Skin of body (tissue), 3 donors: ENCODE measurements at places on chromosomes 3 and 15. TPM values are rescaled to one million over a fixed set of nuclear protein-coding genes. Genes with fewer than 3 reads are reported as not detected.

TLR9 gene
- total RNA-seq, result not detected

GRCh38 chr15:42826251-42826890 is 89.4 kb upstream of the CDAN1 start:
- DNase-seq, result no peak

DNA sequence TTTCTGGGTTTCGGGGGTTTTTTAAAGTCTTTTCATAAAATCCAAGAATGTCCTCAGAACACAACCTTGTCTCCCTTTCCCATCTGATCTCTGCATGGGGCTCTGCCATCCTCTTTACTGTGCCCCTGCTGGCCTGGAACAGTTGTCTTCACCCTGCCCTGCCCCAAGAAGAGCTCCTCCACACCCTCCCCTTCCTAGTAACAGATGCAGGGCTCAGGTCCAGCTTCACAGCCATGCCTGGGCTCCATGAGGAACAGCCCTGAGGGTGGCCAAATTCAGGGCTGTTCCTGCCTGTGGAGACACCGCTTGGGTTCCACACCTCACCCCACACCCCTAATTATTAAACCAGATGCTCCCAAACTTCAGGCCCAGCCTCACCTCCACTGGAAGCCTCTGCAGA is 12.9 kb upstream of the ULK3 start:
- no peak for DNase-seq

DNA sequence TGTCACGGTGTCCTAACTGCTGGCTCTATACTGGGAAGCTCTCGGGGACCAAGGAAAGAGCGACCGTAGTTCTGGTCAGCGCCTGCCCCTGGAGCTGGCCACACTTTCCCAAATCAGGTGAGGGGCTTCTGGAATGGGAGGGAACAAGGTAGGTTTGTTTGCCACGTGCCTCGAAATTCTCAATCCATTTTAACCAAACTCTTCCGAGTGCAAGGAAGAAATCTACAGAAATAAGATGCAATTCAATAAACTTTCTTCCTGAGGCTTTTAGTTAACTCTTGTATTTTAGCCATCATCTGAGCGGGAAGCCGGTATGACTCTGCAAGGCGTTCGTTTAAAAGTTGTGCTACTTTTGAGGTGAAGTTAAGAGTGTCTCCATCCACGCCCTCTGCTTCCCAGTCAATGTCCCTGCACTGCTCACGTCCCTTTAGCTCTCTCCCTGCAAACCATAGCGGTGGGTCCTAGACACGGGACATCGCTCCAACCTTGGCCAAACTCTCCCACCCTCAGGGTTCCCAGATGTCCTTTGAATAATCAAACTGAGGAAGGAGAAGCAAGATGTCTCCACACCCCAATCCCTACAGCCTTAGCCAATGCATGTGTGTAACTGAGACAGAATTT is 597 bp downstream of the AGTR1 start:
- no peak for DNase-seq

DNA sequence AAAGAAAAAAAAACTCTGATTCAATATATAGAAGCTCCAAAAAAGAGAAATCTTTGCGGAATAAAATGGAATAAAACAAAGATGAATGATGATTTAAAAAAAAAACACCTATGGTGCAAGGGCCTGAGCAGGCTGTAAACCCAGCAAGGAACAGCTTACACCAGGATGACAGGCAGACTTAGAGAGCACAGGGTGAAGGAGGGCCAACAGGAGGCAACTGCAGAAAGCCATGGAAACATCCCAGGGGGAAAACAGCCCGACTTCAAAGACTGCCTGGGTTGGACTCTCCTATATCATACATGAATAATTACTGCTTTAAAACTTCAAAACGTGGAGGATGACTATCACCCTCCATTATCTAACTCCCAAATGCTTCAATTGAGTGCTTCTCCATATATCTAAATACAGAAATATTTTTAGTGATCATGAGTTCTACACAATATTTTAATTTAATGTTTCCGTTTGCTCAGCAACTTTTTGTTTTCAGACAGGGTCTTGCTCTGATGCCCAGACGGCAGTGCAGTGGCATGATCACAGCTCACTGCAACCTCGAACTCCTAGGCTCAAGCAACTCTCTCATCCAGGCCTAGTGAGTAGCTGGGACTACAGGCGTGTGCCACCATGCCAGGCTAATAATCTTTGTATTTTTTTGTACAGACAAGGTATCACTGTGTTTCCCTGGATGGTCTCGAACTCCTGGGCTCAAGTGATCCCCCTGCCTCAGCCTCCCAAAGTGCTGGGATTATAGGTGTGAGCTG is 456.2 kb downstream of the TBL1XR1 start:
- no peak for DNase-seq

- no peak for DNase-seq
Measured at GRCh38 chr3:153967260-153967659, 153.9 kb upstream of the ARHGEF26 start.

GRCh38 chr3:159897331-159898075 is 91.1 kb upstream of the IL12A start:
- no peak for DNase-seq

DNA sequence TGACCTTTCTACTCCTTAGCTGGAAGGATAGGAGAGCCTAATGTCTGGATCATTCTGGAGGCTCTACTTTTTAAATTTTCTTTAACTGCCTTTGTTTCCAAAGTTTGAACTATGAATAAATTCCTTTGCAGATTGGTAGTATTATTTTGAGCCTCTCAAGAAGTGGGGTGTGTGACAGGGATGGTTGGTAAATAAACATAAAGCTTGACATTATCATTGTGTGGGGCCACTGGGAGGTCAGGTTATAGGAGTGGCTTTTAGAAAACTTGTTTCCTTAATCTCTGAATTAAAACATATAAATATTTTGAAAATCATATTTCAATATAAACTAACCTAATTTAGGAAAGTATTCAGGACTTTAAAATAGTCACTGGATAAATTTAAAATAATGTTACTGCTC is 89.3 kb downstream of the OTOL1 start:
- DNase-seq, result no peak

SLC22A13 gene
- 0.30 TPM for total RNA-seq

DNA sequence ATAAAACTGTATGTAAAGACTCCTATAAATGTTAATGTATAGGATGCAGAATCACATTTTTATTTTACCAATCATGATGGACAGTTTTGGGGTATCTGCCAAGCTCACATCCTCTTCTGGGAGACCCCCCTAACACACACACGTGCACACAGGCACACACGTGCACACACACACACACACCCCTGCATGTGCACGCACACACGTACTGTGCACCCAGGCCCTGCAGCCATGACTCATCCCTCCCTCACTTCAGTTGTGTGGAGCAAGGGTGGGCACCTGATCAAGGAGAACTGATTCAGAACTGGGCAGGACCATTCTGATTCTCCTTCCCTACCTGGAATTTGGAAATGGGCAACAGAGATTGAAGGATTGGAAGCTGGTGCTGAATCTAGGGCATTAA is 16.0 kb upstream of the MINDY4B start:
- no peak for DNase-seq

DNA sequence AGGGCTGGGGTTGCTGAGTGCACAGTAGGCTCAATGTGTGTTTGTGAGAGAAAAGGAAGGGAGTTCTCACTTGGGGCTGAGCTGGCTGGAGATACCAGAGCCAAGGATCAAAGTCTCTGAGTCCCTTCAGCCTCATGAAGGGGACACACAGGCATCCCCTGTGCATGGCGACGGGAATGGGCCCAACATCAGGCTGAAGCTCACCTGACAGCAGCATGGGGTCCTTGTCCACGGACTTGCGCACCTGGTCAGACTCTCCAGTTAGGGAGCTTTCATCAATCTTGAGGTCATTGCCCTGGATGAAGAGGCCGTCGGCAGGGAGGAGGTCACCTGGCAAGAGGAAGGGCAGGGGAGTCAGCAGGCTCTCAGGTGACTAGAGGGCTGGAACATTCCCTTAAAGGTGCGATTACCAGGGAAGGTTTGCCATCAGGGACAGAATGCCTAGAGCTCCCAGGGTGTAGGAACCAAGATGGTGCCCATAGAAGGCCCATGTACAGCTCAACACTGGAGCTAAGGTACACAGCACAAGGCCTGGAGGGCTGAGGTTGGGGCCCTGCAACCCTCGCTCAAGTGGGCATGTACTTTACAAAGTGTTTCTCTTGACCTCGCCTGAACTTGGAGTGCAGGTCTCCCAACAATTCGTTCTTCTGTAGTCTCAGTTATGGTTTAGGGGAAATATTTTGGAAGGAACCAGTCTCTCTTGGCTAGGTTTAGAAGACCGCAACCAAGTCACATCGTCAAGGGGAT is 80.0 kb upstream of the SEC13 start:
- DNase-seq, result no peak

GRCh38 chr3:197149528-197149927 is 119.9 kb upstream of the MELTF start:
- DNase-seq, result no peak

DNA sequence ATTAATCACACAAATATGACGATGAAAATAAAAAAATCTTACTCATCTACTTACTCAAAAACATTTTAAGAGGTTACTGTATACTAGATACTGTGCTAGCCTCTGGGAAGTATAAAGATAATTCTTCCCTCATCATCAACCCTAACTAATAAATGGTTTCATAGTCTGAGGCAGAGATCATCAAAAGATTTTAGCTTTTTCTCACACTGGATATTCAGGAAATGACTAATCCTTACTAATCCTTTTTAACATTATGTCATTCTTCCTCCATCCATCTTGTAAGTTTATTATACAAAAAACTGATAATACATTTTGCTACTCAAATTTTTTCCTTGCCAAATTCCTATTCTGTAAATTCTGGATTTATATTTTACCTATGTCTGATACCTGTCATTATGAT is 29.7 kb downstream of the ACAD11 start:
- DNase-seq, result peak; percentile 32

RARB gene
- 5.5 TPM for total RNA-seq

- DNase-seq, result peak; percentile 29
Measured at GRCh38 chr3:68703066-68703465, 229.3 kb downstream of the TAFA4 start.

ZNF501 gene
- total RNA-seq, result 5.1 TPM

GRCh38 chr3:51967384-51968169 is at the start of gene PCBP4:
Gene PCBP4 (minus strand): TSS chr3:51967454. CDS start chr3:51961240, 6,214 bp downstream.
- DNase-seq, result peak; percentile 19

OR5H15 gene
- not detected for total RNA-seq

GRCh38 chr15:97115761-97116070 is 785.2 kb downstream of the NR2F2 start:
- DNase-seq, result no peak

DNA sequence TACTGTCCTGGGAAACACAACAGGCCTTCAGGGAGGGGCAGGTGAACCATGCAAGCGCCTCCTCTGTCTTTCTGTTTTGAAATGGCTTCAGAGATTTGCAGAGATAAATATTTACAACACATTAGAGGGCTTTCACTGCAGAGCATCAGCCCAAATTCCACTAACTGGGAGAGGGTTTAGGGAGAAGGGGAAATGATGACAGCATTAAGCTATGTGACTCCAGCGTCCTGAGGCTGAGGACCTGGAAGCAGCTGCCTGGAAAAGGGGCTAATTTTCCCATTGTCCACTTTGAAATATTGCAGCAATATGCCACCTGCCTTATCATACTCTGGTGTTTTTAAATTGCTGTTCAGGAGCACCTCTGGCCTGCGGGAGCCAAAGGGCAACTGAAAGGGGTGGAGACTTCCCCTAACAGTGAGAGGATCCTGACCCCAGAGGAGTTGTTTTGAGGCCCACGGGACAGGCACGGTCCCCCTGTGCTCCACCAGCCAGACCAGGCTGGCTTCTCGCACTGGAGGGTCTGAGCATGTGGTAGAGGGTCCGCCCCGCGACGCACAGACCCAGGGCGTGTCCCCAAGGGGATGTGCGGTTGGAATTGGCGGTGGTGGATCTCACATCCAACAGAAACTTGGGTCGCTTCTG is 110.6 kb downstream of the XXYLT1 start:
- DNase-seq, result peak; percentile 56

DNA sequence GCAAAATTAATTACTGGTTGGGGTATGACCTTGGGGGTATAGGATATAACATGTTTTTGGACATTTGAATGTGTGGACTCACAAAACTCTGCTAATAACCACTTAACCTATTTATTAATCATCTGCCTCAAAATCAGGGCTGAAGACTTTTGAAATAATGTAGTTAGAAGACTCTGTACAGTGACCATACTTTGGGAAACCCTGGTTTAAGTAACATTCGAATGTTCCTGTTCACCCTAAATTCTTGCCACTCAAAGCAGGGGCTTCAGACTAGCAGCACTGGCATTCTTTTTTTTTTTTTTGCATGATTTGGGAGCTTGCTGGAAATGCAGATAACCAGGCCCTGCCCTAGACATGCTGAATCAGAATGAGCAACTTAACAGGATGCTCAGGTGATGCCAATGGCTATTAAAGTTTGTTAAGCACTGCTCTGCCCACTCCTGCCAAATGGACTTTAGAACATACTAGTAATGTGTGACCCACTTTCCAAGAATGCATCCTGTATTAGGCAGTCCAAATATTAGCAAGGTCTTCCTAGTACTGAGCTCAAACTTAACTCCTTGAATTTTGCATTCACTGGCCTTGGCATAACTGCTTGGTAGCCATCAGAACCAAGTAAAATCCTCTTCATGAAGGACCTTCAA is 12.7 kb upstream of the ST3GAL6 start:
- no peak for DNase-seq

DNA sequence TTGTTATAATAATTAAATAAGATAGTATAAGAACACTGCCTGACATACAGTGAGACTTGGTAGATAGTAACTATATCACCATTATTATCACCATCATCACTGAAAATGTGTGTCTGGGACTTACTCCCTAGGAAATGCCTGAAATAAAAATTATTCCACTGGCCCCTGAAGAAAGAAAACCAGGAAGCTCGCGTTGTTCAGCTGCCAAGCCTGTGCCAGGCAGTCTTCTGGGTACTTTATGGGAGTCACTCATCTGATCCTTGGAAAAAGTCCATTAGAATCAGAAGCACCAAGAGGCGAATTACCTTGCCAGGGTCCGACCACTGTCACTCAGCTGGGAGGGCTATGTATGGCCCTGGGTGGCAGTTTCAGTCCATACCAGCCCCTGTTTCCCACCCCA is 220.3 kb upstream of the TPM1 start:
- no peak for DNase-seq

DNA sequence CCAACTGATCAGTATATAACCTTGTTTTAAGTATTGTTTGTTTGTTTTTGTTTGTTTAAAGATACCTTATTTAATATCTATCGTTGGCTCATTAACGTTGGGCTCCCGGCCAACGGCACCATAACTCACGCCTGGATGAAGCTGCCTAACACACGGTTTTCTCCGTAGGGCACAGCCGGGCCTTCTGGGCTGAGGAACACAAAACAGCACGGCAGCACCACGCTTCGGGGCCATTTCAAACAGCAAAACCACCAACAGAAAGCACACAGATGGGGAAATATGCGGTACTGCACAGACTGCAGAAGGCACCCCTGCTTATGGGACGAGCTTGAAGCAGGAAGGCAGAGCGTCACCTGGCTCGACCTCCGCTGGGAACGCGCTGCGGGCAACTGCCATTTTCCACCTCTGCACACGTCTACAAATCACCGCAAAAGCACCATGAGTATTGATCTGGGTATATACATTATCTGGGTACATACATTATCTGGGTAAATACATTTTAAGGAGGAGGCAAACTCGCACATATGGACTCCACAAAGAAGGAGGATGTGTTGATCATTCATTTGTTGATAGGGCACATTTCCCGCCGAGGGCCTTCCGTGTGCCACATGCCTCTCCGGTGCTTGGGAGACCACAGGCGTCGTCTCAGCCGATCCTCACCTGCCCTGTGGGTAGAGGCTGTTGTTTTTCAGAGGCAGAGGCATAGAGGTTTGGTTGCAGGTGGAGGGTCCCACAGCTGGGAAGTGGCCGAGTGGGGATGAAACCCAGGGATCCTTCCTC is 123.7 kb upstream of the ATP2B2 start:
- DNase-seq, result no peak
